ENCODE measurements at places on chromosomes 1 and 21.

DNA sequence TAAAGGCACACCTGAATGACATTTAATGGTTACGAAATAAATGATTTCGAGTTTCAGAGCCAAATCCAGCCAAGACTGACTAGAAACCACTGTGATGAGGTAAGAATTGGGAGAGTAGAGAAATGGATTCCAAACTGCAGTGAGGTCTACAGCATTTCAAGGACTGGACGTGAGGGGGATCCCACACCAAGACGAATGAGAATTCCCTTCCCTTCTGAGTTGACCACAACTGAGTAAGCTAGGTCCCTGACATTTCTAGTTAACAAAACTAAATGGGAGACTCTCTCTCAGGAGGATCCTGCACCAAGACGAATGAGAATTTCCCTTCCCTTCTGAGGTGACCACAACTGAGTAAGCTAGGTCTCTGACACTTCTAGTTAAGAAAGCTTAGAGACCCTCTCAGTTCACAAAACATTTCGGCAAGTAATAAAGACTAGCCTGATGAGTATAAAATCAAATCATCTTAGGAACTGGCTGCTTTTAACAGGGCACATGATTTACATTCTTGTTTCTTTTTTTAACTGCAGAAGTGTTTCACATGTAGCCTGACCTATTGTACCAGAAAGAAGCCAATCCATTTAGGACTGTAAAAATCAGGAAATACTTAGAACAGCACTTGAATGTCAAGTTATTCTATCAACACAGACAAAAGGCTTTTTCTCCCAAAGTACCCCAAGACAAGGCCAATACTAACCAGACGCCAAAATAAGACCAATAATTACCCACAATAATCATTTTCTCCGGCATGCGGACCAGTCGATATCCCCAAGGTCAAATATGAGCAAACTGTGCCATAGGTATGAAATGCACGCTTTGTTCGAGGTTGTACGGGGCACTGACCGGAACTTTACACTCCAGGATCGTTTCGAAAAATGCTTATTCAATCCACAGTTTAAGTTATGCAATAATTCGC, 1.4 kb upstream of the SPATA1 start:
- peak; percentile 12 for DNase-seq

DNA sequence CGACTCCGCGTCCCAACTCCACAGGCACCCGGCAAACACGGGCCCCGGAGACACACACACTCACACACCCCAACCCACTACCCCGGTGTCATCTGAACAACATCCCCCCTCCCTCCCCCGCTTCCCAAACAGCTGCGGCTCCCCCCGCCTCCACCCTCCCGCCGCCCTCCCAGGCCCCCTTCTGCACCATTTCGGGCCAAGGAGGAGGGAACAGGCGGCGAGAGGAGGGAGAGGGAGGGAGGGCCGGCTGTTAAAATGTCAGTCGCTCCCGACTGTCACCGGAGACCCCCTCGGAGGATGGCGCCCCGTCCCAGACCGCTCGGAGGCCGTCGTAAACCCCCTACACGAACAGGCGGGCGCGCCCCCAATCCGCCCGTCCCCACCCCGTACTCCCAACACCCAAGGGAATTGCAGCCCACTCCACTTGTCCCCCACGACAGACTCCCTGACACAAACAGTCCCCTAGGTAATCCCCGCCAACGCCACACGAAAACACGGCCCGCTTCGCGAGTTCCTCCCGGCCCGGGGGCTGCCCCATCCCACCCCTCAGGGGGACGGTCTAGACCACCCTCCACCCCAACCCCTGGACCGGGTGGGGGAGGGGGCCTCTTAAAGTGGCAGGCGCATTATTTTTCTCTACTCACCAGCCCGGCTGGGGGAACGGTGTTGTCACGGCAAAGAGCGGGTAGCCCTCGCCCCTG, 583 bp downstream of the MEF2D start:
- no peak for DNase-seq

DNA sequence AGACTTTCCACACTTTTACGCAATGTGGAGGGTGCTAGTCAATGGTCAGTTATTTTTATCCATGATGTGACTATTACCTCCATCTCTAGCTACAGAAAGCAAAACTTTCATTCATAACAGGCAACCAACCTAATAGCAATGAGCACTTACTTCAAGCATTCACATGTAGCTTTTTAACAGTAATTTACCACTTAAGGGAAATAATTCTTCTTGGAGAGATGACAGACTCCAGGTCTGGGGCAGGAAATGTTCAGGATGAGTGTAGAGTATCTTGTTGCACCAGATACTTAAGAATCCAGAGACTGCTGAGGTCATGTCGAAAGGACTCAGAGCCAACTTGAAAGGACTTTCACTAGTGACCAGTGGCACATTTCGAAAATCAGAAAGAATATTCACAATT, 347.6 kb downstream of the CHRM3 start:
- no peak for DNase-seq

DNA sequence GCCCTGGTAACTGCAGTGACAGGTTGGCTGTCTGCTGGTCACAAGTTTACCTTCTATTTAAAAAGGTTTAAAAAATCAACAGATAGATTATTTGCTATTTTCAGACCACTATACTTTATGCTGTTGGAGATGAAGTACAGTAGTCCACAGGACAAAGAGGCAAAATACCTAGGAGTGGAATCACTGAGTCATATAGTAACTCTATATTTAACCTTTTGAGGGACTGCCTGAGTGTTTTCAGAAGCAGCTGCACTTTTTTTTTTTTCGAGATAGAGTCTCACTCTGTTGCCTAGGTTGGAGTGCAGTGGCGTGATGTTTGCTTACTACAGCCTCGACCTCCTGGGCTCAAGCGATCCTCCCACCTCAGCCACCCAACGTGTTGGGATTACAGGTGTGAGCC, 11.7 kb downstream of the CNIH4 start:
- DNase-seq: no peak

- DNase-seq: no peak
Measured at GRCh38 chr1:206453111-206453510, 17.2 kb upstream of the IKBKE start.

GRCh38 chr1:239861985-239862384, 229.7 kb upstream of the FMN2 start:
- no peak for DNase-seq

- DNase-seq: no peak
Measured at GRCh38 chr1:205922314-205922713, 20.9 kb downstream of the SLC26A9 start.

Data from CD4-positive, alpha-beta T cell treated with Interleukin-4 for 4 hours (primary cell).